ENCODE measurements at places on chromosomes 5 and 9. TPM values are rescaled to one million over a fixed set of nuclear protein-coding genes. Genes with fewer than 3 reads are reported as not detected.

- no peak for ATAC-seq
Observed at GRCh38 chr5:160152287-160152686, 33.0 kb upstream of the PWWP2A start.

DNA sequence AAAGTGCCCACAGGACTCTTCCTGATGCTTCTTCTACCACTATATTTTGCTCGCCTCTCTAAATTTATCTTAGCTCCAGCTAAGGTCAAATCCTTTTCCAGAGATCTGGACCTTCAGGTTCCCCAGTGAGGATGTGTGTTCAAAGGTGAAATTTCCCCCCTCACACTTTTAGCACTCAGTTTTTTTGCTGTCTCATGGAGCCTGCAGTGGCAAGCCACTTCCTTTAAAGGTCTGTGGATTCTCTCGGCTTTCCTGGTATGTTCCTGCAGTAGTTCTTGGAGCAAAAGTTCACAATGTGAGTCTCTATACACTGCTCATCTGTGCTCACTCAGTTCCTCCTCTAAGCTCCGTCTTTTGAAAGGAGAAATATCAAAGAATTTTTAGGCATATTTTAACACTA is 181.4 kb downstream of the LURAP1L start:
- ATAC-seq, result no peak

GRCh38 chr9:135365013-135365768 is 114.4 kb upstream of the PPP1R26 start:
- ATAC-seq, result no peak

GRCh38 chr9:95989297-95989696 is 113.8 kb downstream of the ERCC6L2 start:
- no peak for ATAC-seq

TMC1 gene
- total RNA-seq, result 3.3 TPM

IFNA14 gene
- not detected for total RNA-seq

Measured in esophagus mucosa (tissue), 1 donor.